NCI-H1436 treated with DMSO at 0.1 percent for 48 hours (cell line): ENCODE measurements at places on chromosomes 13 and 19.

DNA sequence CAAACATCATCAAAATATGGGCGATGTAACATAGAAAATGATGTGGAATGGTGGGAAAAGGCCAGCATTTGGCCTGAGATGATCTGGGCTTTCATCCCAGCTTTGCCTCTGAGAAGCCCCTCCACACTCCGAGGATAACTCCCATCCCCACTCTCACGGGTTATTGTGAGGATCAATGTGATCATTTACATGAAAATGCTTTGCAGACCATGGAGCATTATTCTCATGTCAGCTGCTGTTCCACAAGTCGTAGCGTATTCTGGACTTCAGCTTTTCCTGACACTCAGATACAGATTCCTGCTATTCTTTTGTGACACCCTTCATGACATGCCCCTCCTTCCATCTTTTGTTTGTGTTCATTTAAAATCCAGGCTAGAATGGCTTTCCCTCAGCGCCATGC, 86.5 kb downstream of the NUFIP1 start:
- no peak for DNase-seq

- DNase-seq, result no peak
Observed at GRCh38 chr13:85693889-85694511, 105.2 kb downstream of the SLITRK6 start.

DNA sequence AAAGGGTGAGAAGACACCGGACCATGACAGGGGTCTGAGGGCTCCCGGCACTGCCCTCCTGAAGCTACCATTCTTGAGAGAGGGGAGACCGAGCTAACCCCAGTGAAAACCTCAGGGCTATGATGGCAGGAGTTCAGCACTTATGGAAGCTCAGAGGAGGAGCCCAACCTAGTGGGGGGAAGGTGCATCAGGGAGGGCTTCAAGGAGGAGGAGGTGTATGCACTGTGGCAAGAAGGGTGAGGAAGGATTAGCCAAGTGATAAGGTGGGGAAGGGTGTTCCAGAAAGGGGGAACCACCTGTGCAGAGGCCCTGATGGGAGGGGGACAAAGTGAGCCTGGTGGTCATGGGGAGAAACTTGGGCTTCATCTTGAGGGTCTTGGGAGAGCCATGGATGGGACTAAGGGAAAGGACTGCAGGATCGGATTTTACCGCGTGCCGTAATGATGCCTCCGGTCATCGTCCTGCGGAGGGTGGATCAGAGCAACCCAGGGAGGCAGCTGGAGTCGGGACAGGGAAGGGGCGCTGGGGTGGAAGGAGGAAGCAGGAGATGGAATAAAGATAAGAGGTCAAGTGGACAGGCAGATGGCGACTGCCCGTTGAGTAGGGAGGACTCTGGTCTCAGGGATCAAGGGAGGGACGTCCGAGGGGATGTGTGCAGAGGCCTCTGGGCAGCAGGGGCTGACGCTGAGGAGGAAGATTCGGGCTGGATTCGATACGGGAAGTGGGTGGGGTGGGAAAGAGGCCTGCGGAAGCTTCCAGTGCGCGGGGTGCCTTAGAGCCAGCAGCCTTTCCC, 13.3 kb upstream of the PSMD8 start:
- DNase-seq, result no peak

GRCh38 chr13:21668732-21669275, 2.1 kb upstream of the FGF9 start:
- DNase-seq, result no peak

GRCh38 chr19:23222998-23223652, 27.1 kb downstream of the ZNF724 start:
- DNase-seq, result no peak

DNA sequence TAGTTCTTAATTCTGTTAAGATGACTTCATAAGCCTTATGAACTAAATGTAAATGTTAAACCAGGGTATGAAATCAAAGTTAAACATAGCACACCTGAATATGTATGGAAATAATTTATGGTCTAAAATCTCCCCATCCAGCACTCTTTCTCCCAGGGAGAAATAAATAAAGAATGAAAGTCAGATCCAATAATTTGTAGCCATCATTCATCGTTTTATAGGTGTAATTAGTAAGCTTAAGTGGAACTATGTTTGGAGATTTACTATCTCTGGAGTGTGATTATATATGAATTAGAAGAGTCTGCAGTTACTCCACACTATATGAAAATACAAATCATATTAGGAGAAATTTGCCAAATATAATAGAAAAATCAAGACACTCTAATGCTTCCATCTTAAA, 405.1 kb downstream of the DACH1 start:
- DNase-seq, result no peak

- DNase-seq, result no peak
Observed at GRCh38 chr13:29621051-29621800, 25.7 kb upstream of the SLC7A1 start.

DNA sequence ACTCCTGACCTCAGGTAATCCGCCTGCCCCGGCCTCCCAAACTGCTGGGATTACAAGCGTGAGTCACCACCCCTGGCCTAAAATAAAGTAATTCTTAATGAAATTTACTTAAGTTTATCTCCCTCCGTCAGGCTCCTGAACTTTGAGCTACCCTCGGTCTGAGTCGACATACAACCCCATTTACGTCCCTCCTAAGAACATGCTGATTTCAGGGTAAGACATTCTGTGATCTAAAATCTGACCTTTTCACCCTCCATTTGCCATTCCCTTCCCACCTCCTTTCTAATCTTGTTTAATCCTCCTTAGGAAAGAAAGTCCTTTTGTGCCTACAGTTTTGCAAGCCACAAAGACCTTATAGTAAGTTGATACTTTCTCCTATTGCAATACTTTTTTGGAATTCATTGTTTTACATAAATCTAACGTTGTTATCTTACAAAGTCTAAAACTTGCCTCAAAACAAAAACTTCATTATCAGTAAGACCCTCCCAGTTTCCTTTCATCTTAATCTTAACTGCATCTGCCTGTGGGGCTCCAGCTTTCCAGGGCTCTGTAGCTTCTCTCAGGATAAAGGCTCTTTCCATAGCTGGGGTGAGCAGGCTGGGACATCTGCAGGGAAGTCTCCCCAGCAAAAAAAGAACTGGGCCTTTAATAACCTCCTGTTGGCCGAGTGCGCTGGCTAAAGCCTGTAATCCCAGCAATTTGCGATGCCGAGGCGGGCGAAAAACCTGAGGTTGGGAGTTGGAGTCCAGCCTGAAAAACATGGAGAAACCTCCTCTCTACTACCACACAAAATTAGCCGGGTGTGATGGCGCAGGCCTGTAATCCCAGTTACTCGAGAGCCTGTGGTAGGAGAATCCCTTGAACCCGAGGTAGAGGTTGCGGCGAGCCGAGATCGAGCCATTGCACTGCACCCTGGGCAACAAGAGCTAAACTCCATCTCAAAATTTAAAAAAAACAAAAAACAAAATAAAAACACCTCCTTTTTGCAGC, 143.1 kb downstream of the ZNF737 start:
- DNase-seq, result no peak

DNA sequence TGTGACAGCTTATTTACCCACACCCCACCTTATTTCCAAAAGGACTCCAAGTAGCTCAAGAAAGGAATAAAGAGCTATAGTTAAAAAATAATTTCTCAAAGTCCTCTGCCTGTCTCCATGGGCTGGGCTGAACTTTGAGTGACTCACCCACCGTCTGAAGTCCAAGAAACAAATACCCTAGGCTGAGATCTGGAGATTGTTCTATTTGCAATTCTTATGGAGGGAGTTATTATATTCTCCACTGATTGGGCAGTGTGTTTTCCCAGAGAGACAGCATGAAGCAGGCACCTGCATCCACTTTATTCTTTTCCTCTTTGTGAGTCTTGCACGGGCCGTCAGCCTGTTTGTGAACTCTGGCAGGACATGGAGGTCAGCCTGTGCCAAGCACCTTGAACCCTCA, 63.2 kb downstream of the SHISA2 start:
- no peak for DNase-seq

DNA sequence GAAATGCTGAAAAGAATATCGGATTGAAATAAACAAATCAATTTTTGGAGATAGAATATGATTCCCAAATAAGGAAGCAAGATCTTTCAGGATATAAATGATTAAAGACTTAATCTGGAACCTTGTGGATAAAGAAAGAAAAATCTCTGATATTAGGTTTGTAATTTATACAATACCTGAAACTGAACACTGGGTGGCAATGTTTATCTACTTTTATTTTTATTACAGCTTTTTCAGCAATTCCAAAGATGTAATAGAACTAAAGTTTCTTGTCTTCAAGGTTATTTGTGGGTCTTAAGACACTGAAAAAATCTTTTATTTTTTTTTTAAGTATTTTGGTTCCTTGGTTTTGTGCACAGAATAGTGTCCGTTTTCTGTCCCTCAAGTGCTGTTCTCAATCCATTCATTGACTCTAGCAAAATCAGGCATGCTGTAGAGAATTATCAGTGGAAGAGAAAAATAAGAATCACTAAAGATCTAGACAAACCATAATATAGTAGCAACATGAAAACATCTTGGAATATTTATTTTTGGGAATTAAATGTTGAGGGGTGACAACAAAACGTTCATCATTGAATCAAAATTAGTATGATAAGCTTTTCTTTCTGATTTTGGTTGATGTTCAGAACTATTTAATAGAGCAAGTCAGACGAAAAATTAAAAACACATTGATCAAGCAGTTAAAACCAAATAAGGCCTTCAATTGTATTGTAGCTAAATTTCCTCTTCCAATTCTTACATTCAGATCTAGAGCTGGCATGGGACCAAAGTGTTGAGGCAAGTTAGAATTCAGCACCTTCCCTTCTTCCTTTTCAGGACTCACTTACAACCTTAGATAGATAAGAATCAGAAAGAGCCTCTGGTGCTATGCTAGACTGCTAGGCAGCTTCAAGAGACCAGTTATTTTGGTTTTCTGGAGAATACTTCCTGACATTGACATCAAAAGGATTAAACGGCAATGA, 704.4 kb upstream of the PCDH20 start:
- no peak for DNase-seq

- DNase-seq, result no peak
Observed at GRCh38 chr19:50003810-50004419, 21.3 kb downstream of the VRK3 start.

- DNase-seq, result no peak
Observed at GRCh38 chr19:51440846-51441409, 17.3 kb downstream of the SIGLEC8 start.

GRCh38 chr19:6802336-6803035, 30.0 kb downstream of the VAV1 start:
- no peak for DNase-seq

GRCh38 chr13:110380359-110381028, 73.4 kb downstream of the COL4A2 start:
- no peak for DNase-seq

- peak; percentile 28 for DNase-seq
Observed at GRCh38 chr19:5805462-5806132, 730 bp downstream of the NRTN start.

GRCh38 chr13:77745784-77746183, 48.3 kb downstream of the SLAIN1 start:
- no peak for DNase-seq

- no peak for DNase-seq
Observed at GRCh38 chr19:35040826-35041547, 534 bp upstream of the HPN start.

- no peak for DNase-seq
Observed at GRCh38 chr13:91644806-91645205, 246.4 kb downstream of the GPC5 start.

DNA sequence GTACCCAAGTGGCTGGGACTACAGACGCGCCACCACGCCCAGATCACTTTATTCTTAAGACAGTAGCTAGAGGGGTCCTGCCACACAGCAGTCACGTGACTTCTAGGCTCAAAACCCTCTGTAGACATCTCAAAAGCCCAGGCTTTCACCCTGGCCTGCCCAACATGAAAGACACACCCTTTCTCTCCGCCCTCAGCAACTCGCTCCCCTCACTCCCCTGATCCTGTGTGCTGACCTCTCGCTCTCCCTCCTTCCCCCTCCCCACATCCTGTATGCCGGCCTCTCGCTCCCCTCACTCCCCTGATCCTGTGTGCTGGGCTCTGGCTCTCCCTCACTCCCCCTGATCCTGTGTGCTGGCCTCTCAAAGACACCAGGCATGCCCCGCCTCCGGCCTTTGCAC, 77.4 kb downstream of the SLC15A1 start:
- DNase-seq, result no peak

DNA sequence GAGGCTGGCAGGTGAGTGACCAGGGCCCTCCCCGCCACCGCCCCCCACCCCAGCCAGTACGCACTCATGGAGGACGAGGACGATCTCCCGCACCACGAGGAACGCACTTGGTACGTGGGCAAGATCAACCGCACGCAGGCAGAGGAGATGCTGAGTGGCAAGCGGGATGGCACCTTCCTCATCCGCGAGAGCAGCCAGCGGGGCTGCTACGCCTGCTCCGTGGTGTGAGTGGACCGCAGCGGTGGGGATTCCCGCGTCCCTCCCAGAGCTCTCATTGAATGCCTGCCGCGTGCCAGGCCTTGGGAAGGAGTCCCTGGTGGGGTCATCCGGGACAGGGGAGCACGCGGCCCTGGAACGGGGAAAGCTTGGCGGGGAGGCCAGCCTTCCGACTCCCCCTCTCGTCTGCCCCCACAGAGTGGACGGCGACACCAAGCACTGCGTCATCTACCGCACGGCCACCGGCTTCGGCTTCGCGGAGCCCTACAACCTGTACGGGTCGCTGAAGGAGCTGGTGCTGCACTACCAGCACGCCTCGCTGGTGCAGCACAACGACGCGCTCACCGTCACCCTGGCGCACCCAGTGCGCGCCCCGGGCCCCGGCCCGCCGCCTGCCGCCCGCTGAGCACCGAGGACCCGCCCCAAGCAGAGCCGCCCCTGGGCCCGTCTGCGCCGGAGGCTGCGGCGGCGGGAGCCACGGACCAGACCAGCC, 4.8 kb upstream of the IFI30 start:
- DNase-seq, result no peak

GRCh38 chr19:42303101-42303464, 659 bp upstream of the PAFAH1B3 start:
- DNase-seq, result no peak

DNA sequence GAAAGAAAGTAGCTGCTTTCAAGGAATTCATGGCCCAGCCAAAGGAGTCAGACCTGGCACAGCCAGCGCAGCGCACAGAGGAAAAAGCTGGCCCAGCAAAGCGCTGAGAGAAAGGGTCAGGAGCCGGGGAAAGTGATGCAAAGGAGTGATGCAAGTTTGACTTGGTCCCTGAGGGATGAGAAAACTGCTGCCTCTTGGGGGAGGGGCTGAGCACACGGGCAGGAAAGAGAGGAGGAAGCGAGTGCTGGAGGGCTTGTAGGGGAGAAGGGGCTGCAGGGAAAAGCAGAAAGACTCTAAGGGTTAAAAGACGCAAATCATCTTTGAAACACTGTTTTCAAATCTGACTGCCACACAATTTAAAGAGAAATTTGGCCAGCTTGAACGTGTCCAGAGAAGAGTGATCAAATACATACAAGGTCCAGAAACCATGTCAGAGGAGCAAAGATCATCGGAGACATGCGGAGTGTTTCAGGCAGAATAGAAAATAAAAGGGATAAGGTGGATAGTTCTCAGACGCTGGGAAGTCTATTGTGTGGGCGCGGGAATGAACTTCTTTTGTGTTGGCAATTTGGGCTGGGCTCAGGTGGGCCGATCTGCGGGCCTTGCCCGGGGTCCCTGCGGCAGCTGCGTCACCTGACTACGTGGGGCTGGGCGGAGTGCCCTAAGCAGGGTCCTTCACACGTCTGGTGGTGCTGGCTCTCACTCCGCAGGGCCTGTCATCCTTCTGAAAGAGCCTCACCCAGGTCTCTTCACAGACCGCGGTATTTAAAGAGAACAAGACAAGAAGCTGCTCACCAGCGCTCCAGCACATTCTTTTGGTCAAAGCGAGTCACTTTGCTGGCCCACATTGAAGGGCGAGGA, 18.1 kb downstream of the N4BP2L1 start:
- DNase-seq, result peak; percentile 4
